PC-3 (cell line): ENCODE measurements at places on chromosomes 12 and 14. TPM values are rescaled to one million over a fixed set of nuclear protein-coding genes. Genes with fewer than 3 reads are reported as not detected.

DNA sequence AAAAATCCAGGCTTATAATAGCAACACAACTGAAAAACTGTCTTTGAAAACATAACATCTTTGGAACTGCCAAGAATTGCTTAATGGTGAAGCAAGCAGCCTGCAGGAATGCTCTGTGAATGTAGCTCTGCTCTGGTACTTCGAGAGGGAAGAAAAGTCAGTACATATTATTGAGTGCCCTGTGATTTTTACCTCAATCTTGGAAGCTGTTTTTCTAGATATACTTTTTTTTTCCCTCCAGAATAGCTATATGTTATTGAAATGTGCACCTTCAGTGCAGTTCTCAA lies 508.1 kb downstream of the PCNX1 start:
- no peak for DNase-seq

DNA sequence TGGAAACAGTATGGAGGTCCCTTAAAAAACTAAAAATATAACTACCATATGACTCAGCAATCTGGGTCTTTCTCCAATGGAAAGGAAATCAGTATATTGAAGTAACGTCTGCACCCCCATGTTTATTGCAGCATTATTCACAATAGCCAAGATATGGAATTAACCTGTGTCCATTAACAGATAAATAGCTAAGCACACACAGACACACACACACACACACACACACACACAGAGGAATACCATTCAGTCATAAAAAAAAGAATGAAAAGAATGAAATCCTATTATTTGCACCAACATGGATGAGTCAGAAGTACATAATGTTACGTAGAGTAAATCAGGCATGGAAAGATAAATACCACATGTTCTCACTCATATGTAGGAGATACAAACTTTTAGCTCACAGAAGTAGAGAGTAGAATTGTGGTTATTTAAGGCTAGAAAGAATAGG lies 4.7 kb downstream of the KLRK1 start:
- DNase-seq, result peak; percentile 83

- no peak for DNase-seq
These were observed 14.7 kb downstream of the PTCSC3 start for GRCh38 chr14:36161776-36162175.

GRCh38 chr14:64549791-64550620 lies at the start of gene PPP1R36:
TSS of gene PPP1R36 (plus strand) at chr14:64549961. CDS start at chr14:64549998, 37 bp downstream.
- no peak for DNase-seq

DNA sequence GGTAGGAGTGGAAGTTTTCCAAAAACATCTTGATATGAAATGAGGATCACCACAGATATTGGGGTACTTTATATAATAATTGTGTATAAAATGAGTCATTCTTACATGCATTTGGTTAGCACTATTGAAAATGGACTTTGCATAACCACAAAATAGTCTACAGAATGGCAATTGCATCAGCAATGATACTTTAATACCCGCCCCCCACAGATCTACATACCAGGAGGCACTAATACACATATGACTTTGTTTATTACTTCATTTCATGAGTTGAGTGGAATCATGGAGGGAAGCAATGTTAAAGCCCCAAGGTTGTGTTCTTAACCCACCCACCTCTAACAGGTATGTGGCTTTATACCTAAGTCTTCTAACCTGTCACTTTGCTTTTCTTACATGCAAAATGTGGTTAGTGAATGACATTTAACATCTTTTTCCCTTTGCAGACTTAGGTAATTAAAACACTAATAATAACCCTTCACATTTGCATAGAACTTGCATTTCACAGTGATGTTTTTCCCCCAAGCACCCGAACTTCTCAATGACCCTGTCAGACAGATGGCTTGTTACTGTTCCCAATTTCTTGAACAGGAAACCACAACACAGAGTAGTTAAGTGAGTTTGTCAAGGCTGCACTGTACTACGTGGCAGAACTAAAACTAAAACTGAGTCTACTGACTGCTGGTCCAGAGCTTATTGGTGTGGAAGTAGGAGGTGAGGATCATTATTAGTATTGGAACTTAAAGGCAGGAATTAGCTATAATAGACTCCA lies 101.9 kb downstream of the NPAS3 start:
- DNase-seq, result no peak

DNA sequence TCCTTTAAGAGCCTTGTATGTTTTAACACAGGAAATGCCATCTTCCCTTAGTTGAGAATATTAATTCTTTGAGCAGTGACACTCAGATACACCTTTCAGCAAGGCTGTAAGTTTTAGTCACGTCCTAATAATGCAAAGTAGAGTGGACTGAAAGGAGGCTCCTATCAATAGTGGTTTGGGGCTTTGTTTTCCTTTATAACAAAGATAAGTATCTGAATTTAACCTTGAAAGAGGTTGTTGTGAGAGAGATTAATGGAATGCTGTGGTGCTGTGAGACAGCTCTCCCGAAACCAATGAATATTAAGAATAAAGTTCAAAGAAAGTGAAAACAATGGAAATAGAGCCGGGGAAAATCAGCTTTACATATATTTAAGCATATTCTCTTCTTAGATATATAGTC lies 259.6 kb downstream of the ERC1 start:
- DNase-seq, result no peak

- DNase-seq, result no peak
These were observed 26.7 kb downstream of the CRY1 start for GRCh38 chr12:107066691-107067090.

DNA sequence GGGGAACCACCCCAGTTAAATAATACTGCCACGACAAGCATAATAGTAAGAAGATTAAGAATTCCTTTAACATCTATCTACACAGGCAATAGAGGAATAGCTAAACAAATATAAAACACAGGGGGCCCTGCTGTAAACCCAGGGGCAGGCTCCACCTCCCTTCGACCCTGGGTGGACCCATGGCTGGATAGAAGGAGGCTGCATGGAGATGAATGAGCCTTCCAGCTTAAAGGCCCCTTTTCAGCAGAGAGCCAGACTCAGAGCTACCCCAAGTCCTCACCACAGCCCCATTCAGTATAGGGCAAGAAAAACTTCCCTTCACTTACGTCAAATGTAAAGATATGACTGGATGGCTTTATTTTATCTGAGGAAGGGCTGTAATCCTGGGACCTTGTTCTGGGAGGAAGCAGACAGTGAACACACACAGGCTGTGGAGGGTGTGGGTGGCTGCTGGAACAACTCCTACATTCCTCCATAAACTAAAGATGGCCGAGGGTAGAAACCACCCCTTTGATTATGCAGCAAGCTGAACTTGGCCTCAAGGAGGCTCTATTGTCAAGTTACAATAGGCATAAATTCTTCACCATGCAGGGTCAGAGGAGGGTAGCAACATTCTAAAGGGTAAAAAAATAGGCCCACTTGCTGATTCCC lies 30.4 kb downstream of the NUAK1 start:
- DNase-seq, result no peak

DNA sequence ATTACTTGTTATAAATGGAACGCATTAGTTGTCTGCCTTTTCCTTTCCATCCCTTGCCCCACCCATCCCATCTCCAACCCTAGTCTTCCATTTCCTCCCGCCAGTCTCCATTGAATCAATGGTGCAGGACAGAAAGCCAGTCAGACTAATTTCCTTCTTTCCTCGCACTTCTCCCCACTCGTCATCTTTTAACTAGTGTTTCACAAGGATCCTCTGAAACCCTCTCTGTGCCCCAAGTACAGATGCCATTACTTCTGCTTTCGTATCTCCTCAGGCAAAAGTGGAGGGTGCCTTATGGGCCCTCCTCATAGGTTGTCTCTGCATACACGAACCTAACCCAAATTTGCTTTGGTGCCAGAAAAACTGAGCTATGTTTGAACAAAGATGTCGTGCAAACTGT lies 4.2 kb downstream of the DAZAP2 start:
- no peak for DNase-seq

ACACB gene
- 21.7 and 22.6 TPM in 2 replicates for total RNA-seq

DNA sequence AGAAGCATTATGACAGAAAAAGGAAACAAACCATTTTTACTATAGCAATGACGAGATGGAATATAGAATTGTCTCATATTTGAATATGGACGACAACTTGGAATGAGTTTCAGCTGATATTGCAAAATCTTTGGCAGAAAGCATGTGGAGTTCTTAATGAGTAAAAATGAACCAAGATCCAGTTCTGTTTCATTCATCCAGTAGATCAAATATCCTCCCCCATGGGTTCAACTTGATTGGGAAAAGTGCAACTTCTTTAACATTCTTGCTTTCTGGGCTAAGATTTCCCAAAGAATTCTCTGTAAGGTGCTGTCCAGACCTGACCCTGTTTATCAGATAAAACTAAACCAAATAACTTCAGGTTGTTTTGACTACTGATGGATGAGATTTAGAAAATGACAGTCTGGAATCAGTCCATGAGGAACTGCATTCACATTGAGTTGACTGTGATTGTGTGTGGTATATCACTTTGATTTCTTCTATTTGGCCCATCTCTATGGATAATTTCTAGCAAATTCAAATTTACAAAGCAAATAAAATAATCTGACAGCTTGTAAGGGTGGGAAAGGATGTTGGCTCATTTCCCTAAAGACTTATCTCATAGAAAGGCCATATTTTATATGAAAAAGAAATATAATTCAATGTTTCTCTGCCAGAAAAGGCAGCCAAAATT lies 267.4 kb downstream of the ADAMTS20 start:
- no peak for DNase-seq

KCNJ8 gene
- 0.77 and 1.0 TPM in 2 replicates for total RNA-seq

NRXN3 gene
- total RNA-seq, result 1.1 and 1.7 TPM in 2 replicates

GRCh38 chr12:32695787-32696186 lies 16.7 kb downstream of the DNM1L start:
- no peak for DNase-seq

DNA sequence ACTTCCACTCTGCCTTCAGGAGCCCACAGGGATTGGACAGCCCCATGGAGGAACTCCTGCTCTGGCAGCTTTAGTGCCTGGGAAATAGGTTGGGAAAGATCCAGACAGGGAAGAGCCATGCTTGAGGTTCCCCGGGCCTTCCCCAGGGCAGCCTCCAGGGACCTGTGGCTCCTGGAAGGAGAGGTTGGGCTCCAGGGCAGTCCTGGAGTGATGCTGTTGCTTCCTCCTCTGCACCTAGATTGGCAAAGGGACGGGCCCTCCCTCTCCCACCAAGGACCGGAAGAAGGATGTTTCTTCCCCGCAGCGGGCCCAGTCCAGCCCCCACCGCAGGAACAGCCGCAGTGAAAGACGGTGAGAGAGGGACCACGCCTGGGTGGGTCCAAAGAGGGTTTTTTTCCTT lies 16.5 kb downstream of the VASH1 start:
- DNase-seq, result no peak
